ENCODE measurements at places on chromosomes 3 and 15. TPM values are rescaled to one million over a fixed set of nuclear protein-coding genes. Genes with fewer than 3 reads are reported as not detected.

GRCh38 chr3:152291649-152292066, 22.9 kb downstream of the MBNL1 start:
- H3K27ac ChIP-seq: peak overlapping the region; percentile 62
- no peak for DNase-seq
- H3K4me1 ChIP-seq: peaks cover 76% of the 10 kb centered on the region
- H3K4me3 ChIP-seq: peak overlapping the region; percentile 27

GRCh38 chr3:143236226-143236964, 116.8 kb downstream of the CHST2 start:
- H3K4me1 ChIP-seq: no peaks in the 10 kb centered on the region
- no peak overlapping the region for H3K27ac ChIP-seq
- no peak overlapping the region for H3K4me3 ChIP-seq
- no peak for DNase-seq
- H3K36me3 ChIP-seq: no peaks in the 10 kb centered on the region

GRCh38 chr15:34993412-34993811, 5.3 kb upstream of the ZNF770 start:
- H3K27me3 ChIP-seq: peaks cover 8% of the 10 kb centered on the region
- peak overlapping the region; percentile 90 for H3K27ac ChIP-seq
- H3K4me1 ChIP-seq: peaks cover 31% of the 10 kb centered on the region
- H3K36me3 ChIP-seq: peaks cover 2% of the 10 kb centered on the region
- peak overlapping the region; percentile 53 for H3K4me3 ChIP-seq
- peak; percentile 45 for DNase-seq

GRCh38 chr15:48718646-48719045, 73.1 kb upstream of the FBN1 start:
- no peaks in the 10 kb centered on the region for H3K27me3 ChIP-seq
- DNase-seq: no peak
- no peak overlapping the region for H3K27ac ChIP-seq
- no peak overlapping the region for H3K4me3 ChIP-seq
- H3K36me3 ChIP-seq: peaks cover 29% of the 10 kb centered on the region

Gene AP4E1
- 12.0 TPM for total RNA-seq

Measured in activated CD4-positive, alpha-beta memory T cell treated with anti-CD3 and anti-CD28 coated beads for 36 hours (primary cell).